ENCODE measurements at places on chromosomes 2 and 18.

DNA sequence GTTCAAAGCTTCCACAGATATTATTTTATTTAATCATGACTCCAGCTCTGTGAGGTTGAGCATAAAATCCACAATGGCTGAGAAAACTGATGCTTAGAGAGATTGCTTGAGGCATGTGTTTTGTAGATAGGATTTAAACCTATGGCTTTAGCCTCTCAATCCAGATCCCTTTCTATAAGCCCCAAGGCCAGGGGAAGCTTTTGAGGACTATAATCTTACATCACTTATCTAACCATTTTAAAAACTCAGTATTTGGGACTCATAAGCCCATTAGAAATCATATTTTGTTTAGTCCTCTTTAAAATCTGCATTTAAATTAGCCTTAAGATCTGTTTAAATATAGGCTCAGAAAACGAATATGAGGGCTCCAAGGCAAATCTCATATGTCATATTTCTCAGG lies 135.4 kb upstream of the SERPINE2 start:
- DNase-seq = no peak

GRCh38 chr2:219120082-219120481 lies 40.5 kb downstream of the NHEJ1 start:
- DNase-seq = no peak

DNA sequence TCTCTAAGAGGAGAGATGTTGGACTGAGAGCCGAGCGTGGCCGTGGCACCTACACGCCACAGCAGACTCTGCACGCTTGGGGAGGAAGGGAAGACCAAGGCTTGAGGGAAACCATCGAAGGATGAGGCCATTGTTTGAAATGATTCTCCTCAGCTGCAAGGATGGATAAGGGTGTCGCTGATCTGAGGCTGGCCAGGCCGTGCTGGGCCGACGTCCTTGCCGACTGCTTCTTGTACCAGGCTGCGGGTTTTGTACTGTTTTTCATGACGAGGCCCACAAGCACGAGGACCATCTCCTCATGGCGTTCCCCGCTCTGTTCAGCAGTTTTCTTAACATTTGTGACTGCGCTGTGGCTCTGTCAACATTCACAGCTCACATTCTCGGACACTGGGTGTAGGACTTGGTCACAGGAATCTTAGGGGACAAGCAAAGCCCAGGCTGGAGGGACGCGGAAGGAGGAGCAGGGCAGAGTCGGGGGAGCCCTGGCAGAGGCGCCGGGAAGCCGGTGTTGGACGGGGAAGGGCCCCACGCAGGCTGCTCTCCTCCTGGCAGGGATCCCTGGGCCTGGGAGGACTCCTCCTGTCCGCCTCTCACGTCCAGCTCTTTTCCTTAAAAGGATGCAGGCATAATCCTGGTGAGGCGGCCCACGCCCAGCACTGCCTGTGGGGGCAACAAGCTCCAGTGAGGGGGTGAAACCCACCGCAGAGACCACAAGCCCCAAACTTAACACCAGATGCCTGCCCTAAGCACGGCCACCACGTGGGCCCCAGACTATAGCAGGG lies 259.0 kb upstream of the SALL3 start:
- no peak for DNase-seq

DNA sequence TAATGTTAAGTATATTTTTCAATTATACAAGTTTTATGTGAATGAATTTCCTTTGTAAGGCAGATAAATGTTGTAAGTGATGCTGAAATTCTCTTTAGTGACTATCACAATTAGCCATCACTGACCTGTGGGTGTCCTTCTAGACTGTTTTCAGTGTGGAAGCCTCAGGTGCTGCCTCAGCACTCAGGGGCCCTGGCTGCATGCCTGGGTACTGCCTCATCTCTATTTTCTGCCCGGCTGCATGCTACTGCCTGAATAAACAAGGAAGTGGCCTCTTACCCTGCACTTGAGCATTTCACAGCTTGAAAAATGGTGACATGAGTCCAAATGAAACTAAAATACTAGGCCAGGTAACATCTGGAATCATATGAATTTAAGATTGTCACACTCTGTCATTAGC lies 787.6 kb upstream of the SALL3 start:
- no peak for DNase-seq

- DNase-seq = no peak
Observed at GRCh38 chr2:9408641-9409151, 14.6 kb downstream of the ITGB1BP1 start.

Data from ecto neural progenitor cell (in vitro differentiated cells).